ENCODE measurements at places on chromosomes 3 and 15.
A peak's percentile ranks its signal among the peaks of the same experiment; 100 is the strongest.

DNA sequence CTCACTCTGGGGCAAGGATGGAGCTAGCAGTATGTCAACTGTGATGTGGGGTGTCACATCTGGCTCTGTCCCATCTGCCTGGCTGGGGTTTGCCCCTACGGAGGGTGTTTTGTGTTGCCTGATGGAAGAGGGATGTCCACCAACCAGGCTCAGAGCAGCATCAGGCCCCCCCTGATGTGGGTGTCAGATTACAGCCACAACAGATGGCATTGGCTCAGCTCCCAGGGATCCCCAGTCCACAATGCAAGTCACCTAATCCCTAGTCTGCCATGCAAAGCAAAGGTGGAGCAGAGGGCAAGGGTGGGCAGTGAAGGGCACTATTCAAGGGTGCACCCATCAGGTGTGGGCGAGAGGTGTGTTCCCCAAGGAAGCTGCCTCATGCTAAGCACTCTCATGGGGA is 48.9 kb upstream of the AMOTL2 start:
- peaks cover 12% of the 10 kb centered on the region for H3K27me3 ChIP-seq
- H3K4me1 ChIP-seq: no peaks in the 10 kb centered on the region
- no peak overlapping the region for H3K4me3 ChIP-seq
- no peak for DNase-seq
- no peak overlapping the region for H3K27ac ChIP-seq

- no peaks in the 10 kb centered on the region for H3K4me1 ChIP-seq
- H3K4me3 ChIP-seq: no peak overlapping the region
- H3K27ac ChIP-seq: no peak overlapping the region
- H3K36me3 ChIP-seq: no peaks in the 10 kb centered on the region
- no peaks in the 10 kb centered on the region for H3K27me3 ChIP-seq
Measured at GRCh38 chr3:173711619-173712018, 314.1 kb downstream of the NLGN1 start.

GRCh38 chr3:167198949-167199600 is 181.0 kb downstream of the ZBBX start:
- no peak overlapping the region for H3K4me3 ChIP-seq
- H3K27ac ChIP-seq: no peak overlapping the region
- no peaks in the 10 kb centered on the region for H3K36me3 ChIP-seq
- DNase-seq: no peak

GRCh38 chr3:187702507-187703033 is at the start of gene RTP2:
Gene RTP2 (minus strand): TSS chr3:187702557. CDS start chr3:187702128, 429 bp downstream.
- H3K4me3 ChIP-seq: no peak within 1 kb of the TSS
- H3K36me3 ChIP-seq: no peaks in the 10 kb centered on the region
- no peak within 1 kb of the TSS for H3K27ac ChIP-seq
- no peaks in the 10 kb centered on the region for H3K4me1 ChIP-seq
- DNase-seq: no peak

DNA sequence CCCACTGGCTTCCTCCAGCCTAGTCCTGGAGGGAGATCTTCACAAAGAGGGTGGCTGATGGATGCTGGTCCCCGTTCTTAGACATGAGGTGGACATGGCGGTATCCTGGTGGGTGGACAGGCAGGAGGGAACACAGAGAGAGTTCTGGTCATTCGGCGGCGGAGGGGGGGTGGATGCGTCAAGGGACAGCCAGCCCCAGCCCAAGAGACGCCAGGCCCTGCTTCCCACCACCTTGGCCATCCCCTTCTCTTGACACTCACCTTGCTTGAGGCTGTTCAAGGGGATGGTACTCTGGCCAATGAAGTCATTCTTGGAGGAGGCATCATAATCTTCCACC is 17.1 kb downstream of the VILL start:
- peaks cover 8% of the 10 kb centered on the region for H3K4me1 ChIP-seq
- H3K36me3 ChIP-seq: peaks cover 16% of the 10 kb centered on the region
- no peaks in the 10 kb centered on the region for H3K27me3 ChIP-seq
- no peak overlapping the region for H3K4me3 ChIP-seq

DNA sequence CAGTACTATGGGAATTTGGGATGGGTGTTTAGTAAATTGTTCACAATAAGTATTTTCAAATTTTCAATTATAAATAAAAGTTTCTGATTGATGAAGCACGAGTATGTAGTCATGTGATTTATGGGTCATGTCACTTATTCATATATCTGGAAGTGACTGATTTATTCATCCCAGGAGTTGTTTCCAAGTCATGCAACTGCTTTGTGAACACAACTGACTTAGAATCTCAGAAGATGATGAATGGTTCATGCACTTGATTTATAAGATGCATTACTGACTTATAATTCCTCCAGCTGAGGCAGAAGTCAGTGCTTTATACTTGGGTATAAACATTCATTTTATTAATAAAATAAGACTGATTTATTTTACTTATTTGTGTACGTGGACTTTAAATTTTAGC is 137.8 kb upstream of the CBLB start:
- H3K4me3 ChIP-seq: no peak overlapping the region
- no peak for DNase-seq
- H3K27ac ChIP-seq: no peak overlapping the region
- H3K27me3 ChIP-seq: no peaks in the 10 kb centered on the region
- peaks cover 20% of the 10 kb centered on the region for H3K4me1 ChIP-seq
- peaks cover 14% of the 10 kb centered on the region for H3K36me3 ChIP-seq

DNA sequence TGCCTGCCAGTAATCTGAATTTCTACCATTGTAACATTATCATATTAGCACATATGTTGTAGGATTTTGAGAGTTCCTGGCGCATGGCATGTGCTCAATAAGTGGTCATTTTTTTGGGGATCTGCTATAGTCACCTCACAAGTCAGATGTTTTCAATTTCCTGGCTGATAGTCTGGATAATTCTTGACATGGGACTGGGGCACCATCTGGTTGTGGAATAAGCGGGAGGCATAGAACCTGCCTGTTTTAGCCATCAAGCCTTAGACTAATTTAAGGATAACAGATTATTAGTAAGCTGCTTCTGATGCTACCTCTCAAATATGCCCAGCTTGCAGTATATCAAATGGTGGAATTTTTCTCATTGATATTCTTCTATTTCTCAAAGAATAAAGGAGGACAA is 39.1 kb downstream of the GASK1A start:
- H3K4me1 ChIP-seq: peaks cover 24% of the 10 kb centered on the region
- no peak overlapping the region for H3K27ac ChIP-seq
- H3K4me3 ChIP-seq: no peak overlapping the region
- peaks cover 14% of the 10 kb centered on the region for H3K36me3 ChIP-seq
- DNase-seq: no peak
- H3K27me3 ChIP-seq: no peaks in the 10 kb centered on the region

- DNase-seq: peak; percentile 87
- no peak overlapping the region for H3K27ac ChIP-seq
- peaks cover 9% of the 10 kb centered on the region for H3K4me1 ChIP-seq
- no peaks in the 10 kb centered on the region for H3K36me3 ChIP-seq
- no peak overlapping the region for H3K4me3 ChIP-seq
- H3K27me3 ChIP-seq: peaks cover 51% of the 10 kb centered on the region
Measured at GRCh38 chr15:75801859-75802593, 41.2 kb upstream of the UBE2Q2 start.

All from activated CD8-positive, alpha-beta T cell treated with anti-CD3 and anti-CD28 coated beads, Interleukin-2, amount 10 ng/mL, durations not matched to agents 7 days and 5 days (primary cell).